ENCODE measurements at places on chromosomes 7 and 10.

GRCh38 chr10:125158601-125159485, 1.5 kb downstream of the CTBP2 start:
- no peak for DNase-seq

GRCh38 chr10:35007858-35008301, 82.3 kb downstream of the CUL2 start:
- DNase-seq = no peak

DNA sequence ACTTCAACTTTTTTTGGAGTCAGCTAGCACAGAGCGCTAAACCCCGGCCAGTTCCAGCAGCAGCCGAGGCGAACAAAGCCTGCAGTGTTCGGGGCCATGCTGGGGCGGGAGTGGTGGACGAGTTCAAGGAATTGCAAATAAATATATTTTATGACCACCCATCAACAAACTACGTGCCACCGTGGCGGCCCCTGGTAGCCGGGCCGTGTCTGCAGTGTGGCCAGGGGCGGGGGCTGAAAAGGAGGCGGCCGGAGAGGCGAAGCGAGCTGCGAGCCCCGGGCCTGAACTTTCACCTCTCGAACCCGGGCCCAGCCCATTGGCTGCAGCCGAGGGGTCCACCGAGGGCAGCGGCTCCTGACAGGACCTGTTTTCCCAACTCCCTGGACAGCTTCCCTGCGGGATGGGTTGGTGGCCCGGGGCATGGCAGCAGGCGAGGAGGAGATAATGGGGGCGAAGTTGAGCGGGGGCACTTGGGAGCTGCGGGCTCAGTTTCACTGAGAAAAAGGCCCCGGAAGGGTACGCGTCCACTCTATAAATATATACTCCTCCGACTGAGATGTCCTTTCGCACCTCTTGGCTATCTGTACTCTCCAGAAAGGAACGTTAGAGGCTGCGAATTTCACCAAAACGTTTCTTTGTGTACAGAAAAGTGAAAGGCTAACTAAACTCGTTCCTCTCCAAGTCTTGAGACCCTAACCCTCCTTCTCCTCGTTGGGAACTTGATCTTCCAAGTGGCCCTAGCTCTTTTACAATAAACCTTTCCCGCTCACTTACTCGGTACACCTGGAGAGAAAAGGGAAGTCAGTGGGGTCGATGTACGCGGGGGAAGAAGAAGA, 164.6 kb upstream of the PPP1R3A start:
- no peak for DNase-seq

DNA sequence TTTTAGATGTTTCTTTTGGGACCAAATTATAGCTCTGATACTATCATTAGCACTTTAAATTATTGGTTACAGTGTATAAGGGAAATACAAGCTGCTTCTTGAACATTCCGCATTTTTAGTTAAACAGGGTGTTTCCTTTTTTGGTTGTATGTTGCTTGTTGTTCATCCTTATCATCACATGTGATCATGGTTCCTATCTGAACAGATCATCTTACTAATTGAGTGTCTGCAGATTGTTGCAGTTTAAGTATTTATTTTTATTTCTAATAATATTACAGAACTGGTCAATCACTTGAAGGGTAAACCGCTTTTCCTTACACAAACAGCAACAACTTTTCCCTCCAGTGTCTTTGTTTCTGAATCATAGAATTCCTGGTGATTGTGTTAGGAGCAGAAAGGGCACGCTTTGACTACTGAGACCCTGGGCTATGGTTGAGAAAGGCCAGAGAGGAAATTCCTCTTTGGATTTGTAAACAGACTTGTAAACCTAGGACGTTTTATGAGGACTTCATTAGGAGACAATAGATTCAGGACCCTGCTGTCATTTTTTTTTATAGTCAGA, 37.2 kb downstream of the CHN2 start:
- DNase-seq = no peak

DNA sequence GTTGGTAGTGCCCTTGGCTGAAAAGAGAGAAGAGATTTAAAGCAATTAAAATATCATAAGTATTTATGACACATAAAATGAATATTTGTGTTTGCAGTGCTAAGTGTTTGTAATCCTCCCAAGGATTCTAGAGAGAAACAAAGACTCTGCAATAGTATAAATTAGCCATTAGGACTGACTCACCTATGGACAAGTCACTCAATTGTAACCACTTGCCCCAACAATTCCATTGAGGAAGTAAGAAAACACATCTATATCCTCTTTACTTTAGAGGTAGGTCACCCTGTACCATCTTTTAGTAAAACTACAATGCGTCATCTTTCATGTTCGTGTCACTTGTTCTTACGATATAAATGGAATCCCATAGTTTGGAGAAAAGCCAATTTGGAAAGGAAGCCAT, 85.7 kb upstream of the INHBA start:
- no peak for DNase-seq

DNA sequence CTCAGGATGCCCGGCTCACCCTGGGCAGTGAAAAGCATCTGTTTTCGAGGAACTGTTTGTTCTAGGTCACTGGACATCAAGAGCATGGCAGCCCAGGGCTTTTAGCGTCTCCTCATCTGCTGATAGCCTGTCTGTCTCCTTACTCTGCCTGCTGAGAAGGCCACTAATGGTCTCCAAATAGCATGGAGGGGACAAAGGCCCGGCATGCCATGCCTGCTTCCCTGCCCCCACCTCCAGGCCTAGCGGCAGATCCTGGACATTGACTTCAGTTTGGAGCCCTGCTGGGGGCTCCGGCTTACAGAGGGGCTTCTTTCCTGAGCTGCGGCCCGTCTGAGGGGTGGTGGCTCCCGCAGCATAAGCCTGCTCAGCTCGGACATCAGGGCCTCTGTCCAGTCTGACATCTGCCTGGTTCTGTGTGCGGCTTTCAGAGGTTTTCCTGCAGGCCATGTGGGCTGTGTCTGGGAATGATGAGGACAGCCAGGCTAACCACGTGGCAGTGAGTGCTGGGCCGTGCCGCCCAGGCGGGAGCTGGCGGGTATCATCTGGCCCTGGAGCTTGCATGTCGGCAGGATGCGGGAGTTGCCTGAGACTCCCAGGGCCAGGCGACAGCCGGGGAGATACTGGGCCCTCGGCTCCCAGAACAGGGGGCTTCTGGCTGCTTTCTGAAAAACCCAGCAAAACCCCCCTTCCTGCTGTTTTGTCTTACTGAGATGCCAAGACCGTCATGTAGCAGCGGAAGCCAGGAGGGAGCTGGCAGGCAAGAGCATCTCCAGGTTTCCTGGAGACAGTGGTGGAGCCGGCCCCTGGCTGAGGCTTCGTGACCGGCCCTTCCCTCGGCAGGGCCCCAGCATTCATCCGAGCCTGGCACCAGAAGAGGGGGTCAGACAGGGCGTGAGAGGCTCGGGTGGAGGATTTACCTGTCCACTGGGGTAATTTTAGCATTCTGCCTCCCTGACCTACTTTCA, 9.2 kb downstream of the PFKFB3 start:
- DNase-seq = no peak

- no peak for DNase-seq
Measured at GRCh38 chr10:112999102-112999501, 49.1 kb downstream of the TCF7L2 start.

DNA sequence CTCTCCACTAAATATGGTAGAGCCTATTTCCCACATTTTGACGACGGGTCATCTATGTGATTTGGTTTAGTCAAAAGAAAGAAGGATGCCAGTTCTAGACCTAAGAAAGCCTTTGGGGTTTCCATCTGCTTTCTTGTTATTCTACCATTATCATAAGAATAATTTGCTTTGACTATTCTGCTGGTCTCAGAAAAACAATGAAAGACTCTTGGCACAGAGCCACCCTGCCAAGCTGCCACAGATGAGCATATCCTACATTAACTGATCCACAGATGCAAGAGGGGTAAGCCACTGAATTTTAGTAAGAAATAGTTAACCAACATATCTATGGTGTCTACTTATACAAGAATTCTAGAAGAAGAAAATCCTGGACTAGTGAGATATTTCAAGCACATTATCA, 158.6 kb upstream of the MAGI2 start:
- no peak for DNase-seq

DNA sequence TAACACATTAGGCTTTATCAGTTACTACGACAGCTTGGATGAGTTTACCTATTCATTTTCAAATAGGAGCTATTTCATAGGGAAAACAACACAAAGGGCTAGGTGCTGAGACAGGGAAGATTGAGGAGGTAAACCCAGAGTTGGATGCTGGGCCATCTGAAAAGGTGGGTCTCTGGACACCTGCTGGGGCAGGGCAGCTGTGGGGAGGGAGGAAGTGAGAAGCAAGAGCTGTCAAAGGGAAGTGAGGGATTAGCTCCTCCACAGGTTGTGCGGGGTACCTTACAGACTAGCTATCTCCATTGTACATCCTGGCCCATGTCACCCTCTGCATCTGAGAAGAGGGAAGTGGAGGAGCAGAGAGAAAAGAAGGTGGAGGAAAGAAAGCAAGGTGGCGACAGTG, 48.9 kb downstream of the BLNK start:
- no peak for DNase-seq

GRCh38 chr10:122854648-122855047, 9.0 kb upstream of the CUZD1 start:
- DNase-seq = no peak

DNA sequence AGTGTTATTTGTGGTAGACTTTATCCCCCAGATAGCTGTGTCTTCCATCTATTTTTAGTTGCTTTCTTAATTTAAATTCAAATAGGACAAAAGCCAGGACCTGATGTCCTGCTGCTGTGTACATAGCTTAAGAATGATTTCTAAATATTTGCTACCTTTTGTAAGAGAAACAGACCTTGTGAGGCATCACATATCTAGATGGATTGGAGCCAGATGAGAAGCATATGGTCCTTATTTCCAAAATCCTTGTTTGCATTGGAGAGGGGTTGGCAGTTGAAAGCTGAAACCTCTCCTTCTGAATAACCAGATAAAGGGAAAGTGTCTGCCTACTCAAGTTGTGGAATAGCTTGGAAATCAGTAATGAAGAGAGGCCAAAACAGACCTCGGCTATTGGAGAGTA, 50.7 kb upstream of the AMPH start:
- no peak for DNase-seq
